ENCODE measurements at places on chromosomes 16 and 17.

GRCh38 chr16:11356573-11357331, 11.5 kb downstream of the RMI2 start:
- DNase-seq = no peak

DNA sequence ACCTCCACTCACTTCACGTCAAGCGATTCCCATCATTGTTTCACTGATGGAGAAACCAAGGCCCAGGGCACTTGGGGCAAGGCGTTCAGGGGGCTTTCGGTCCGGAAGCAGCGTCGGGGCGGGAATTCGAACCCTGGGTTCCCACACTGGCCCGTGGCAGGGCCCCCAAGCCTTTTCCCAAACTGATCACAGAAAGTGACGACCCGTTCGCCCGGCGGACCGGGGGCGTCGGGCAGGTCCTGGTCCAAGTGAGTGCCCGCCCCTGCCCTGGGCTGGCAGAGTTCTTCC, 856 bp upstream of the MON1B start:
- no peak for DNase-seq

DNA sequence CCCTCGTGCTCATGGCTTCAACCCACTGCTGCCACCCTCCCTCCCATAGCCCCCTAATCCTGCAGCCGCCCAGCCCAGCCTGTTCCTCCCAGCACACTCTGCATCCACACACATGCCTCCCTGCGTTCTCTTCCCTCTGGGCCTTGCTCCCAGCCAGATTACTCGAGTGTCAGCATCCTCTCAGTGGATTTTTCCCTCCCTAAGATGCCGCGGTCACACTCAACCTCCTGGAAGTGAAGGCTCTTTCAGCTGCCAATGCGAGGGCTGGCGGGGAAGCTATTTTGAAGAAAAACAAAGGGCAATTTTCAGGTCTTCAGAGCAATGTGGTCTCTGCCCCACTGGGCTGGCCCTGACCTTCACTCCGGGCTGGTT, 23.2 kb upstream of the CACNG5 start:
- DNase-seq = no peak

- no peak for DNase-seq
Measured at GRCh38 chr16:57825298-57826044, 23.2 kb upstream of the KIFC3 start.

DNA sequence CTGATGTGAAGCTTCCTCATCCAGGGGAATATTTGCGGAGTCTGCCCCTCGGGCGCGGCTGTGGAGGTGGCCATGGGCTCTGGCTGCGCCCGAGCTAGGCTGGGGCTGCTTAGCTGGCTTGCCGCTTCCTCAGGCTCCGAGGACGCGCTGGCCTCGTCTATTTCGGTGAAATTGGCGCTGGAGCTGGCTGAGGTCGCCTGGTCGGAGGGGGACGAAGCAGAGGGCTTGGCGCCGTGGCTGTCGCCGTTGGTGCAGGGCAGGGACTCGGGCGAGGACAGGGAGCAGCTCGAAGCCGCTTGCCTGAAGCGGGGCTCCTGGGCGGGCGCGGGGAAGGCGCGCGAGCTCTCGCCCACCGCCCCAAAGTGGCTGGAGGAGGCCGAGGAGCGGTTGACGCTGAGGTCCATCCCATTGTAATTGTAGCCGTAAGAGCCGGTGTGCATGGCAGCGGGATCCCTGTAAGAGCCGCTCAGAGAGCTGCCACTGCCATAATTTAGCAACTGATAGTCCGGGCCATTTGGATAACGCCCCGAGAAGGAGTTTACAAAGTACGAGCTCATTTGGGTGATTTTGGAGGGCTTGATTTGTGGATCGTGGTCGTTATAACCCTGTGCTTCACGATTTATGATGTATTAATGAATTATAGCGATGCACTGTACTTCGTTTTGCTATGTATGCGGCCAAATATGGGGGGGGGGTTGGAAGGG, at the start of gene HOXB5:
Gene HOXB5 (minus strand): TSS at position 654 of the 704 bp plus-strand sequence. CDS start 97 bp downstream, at position 557.
- DNase-seq = no peak

GRCh38 chr16:83441517-83441916, 366.3 kb upstream of the HSBP1 start:
- no peak for DNase-seq

DNA sequence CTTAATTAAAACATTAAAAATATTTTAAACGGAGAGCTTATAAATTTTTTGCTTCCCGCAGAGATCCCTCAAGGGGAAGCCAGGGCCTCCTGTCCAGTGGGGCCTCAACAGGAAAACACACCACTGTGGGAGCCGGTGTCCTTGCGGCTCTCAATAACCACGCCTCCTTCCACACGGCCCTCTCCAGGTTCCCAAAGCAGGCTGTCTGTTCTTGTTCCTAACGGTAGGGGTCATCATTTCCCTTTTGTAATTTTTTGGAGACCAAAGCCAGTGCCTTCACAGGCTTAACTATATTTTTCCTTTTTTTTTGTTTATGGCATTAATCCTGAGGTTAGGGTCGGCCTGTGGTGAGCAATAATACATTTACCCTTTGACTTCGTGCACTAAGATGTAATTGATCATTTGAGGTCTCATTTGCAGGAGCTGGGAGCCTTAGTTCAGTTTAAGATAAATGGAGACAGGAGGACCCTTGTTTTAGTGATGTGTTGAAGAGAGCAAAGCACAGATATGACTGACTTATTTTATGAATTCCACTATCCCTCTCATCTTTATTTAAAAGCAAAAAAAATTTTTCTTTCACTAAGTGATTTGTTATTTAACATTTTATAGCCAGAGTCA, 77.5 kb upstream of the N4BP1 start:
- DNase-seq = no peak

DNA sequence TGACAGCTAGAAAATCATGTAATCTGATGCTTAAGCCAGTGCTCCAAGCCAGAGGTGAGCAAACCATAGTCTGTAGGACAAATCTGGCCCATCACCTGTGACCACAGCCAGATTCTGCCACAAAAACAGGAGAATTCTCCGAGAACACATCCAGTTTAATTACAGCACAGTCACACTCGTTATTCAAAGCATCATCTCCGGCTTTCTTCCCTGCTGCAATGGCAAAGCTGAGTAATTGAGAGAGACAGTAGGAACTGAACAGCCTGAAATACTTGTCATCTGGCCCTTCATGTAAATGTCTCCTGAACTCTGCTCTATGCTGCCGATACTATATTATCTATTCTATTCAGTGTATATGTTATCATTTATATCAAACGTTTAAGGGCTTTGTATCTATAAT, 121.4 kb upstream of the FOXF1 start:
- no peak for DNase-seq

- DNase-seq = no peak
Measured at GRCh38 chr17:57016764-57017116, 38.8 kb downstream of the SCPEP1 start.

GRCh38 chr16:87384162-87384874, 742 bp upstream of the FBXO31 start:
- DNase-seq = no peak

- no peak for DNase-seq
Measured at GRCh38 chr17:73872816-73873215, 228.6 kb upstream of the SDK2 start.

GRCh38 chr17:10339051-10339450, 33.8 kb downstream of the MYH13 start:
- no peak for DNase-seq

GRCh38 chr17:8855477-8856204, 11.8 kb downstream of the PIK3R6 start:
- no peak for DNase-seq

- DNase-seq = no peak
Measured at GRCh38 chr16:66596986-66597848, 7.3 kb upstream of the CMTM3 start.

DNA sequence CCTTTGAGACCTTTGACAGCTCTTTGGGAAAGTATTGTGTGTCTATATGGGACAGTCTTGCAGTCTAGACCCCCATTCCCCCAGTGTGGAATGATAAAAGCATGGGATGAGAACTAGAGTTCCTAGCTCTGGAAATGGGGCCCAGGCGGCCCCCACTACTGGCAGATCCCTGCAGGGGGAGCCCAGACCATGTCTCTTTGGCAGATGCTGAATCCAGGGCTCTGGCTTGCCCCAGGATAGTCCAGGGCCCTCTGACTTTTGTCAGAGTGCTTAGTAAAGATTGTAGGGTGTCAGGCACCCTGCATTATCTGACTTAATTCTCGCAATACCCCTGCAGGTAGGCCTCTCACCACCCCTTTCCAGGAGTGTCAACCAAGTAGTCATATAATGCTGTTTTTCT, 8.3 kb downstream of the ALKBH5 start:
- no peak for DNase-seq

All from T-helper 22 cell (primary cell).